Epithelial cell of esophagus (primary cell): ENCODE measurements at places on chromosomes 3 and 15.

DNA sequence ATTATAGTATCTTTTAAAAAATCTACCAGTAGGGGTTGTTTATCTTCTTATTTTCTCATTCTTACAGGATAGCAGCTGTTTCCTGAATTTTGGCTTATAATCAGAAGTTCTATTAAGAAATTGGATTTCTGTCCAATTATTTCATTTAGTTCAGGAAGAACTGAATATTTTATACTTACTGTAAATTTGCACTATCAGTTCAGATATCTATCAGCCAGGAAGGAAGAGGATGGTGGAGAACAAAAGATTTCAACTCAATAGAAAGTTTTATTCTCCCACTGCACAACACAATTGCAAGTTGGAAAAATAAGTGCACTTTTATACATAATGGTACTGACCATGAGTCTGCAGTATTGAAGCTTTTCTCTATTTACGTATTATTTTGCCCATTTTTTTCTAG, 400.9 kb downstream of the PLOD2 start:
- no peak for DNase-seq

- DNase-seq: no peak
These were observed 20.6 kb downstream of the GRM2 start for GRCh38 chr3:51727500-51727899.

DNA sequence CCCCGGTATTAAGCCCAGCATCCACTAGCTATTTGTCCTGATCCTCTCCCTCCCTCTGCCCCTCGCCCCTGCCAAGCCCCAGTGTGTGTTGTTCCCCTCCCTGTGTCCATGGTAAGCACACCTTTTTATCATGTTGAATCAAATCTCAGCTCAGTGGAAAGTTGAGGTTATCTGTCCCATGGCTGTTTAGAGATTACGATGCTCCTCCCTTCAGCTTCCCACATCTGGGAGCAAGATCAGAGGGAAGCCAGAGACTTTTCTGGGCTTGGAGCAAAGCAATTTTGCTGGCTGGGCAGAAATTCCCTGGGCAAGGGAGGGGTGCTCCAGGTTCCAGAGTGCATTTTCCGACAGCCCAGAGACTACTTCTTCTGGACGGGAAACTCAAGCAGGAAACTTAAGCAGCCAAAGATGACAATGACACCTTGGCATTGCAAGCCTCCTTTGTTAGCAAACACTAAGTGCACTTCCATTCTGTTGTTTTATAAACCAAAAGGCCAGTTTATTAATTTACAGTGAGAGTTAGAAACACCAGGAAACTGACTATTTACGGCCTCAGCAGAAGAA, 104.5 kb downstream of the MESD start:
- no peak for DNase-seq

GRCh38 chr15:58608129-58608590, 141.3 kb downstream of the ADAM10 start:
- DNase-seq: peak; percentile 8

GRCh38 chr15:96347181-96348111, 16.9 kb downstream of the NR2F2 start:
- peak; percentile 73 for DNase-seq

DNA sequence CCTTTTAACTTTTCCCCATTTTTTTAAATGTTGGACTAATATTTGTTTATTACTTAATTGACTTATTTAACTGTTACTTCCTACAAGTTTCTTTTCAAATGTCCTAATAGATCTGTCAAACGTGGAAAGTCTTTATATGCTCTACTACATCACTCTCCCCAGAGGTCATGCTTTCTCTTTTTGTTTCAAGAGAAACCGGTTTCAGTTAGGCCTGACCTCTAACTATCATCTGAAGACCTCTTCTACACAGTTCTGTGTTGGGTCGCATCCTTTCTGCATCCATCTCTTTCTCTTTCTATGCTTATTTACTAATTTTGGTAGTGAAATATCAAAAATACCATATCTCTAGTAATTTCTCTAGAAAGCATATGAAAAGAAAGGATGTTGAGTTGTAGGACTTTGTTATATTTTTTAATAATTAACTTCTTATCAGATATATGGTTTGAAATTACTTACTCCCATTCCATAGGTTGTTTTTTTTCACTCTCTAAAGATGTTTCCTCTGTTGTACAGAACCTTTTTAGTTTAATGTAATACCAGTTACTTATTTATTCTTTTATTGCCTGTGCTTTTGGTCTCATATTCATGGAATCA, 781.2 kb upstream of the ARPP21 start:
- no peak for DNase-seq

DNA sequence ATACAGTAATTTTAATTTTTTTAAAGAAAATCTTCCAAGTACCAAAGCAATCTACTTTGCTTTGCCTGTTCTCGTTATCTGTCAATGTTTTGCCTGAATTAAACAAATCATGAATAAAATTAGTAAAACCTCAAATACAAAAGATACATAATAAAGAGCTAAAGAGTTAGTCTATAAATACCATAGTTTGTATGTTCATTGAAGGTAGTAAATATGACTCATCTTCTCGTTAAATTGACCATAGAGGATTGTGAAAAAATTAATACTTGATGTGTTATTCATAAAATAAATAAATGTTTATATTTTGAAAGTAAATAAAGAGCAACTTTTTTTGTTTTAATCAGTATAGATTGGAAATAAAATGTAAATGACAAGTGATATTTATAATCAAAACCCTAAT, 246.5 kb upstream of the PLSCR5 start:
- no peak for DNase-seq

GRCh38 chr3:183159333-183159732, 3.2 kb downstream of the LAMP3 start:
- DNase-seq: no peak

DNA sequence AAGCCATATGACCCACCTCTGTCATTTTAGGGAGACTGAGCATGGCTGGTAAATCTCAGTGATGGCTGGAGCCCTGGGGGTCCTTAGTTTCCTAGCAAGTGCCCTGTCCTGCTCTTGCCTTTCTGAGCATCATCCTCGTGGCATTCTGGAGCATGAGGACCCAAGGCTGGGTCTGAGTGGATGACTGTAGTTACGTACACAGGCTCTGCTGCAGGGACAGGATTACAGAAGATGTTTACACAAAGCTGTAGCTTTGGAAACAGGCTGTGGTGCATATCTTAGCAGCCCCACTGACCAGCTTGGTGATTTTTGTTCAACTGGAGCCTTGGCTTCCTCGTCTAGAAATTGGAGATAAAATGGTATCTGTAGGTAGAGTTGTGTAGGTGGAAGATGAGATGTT, 272.9 kb upstream of the CTDSPL start:
- DNase-seq: no peak

GRCh38 chr3:71064291-71064955, 519.1 kb downstream of the FOXP1 start:
- DNase-seq: peak; percentile 55

DNA sequence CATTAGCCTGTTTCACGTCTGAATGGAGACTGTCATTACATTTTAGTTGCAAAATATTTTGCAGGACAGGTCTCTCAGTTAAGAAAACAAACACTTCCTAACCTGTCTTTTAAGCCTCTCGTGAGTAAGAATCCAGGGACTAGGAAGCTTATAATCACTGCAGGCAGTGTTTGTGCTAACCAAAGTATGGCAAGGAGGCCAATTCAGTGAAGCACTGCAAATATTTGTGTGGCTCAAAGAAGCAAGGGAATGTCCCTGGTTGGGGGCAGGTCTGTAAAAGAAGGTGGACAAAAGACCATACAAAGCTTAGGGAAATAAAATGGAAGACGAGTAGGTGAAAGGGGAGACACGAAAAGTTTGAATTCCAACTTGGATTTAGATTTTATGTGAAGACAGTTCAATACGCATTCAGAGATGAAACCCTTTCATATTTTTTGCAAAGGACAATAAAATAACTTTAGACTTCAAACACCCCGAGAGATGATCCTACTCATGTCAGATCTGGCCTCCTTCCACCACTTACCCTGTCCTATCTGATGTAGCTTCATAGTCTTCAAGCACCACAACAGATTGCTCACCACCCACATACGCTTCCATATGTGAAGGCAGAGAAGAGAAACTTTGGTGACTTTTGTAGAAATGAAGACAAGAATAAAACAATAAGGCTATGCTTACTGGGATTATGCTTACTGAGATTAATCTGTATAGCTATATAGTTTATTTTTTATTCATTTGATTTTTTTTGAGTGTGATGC, 240.9 kb downstream of the TUSC7 start:
- DNase-seq: no peak

GRCh38 chr3:132661101-132661500, 972 bp downstream of the UBA5 start:
- no peak for DNase-seq

- no peak for DNase-seq
These were observed 598.2 kb downstream of the NAALADL2 start for GRCh38 chr3:175457301-175457700.

- peak; percentile 59 for DNase-seq
These were observed 20.2 kb upstream of the DIPK2A start for GRCh38 chr3:143951351-143951971.

GRCh38 chr15:45179221-45179985, 8.4 kb downstream of the SHF start:
- peak; percentile 45 for DNase-seq
